ENCODE measurements at places on chromosomes 2 and 18.

GRCh38 chr2:47086571-47086970 is 68.5 kb downstream of the STPG4 start:
- DNase-seq = no peak

GRCh38 chr2:189581354-189582139 is 961 bp upstream of the SLC40A1 start:
- DNase-seq = no peak

DNA sequence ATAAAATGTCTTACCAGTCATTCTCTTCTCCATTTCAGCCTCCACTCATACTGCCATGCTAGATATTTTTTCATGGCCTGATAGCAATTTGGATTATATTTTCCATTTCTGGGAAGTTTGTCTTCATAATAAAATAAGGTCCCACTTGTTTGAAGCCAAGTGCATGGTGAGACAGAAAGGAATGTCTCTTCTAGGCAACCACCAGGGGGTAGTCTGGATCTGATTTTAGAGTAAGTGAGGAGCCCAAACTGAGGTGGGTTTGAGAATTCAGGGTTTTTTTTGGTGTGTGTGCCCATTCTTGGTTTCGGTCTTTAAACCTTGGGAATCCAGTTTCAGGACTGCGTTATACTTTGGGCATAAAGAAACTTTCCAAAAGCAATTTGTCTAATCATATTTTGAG is 315.5 kb downstream of the RPRM start:
- DNase-seq = no peak

GRCh38 chr18:11653521-11653920 is 35.5 kb upstream of the GNAL start:
- no peak for DNase-seq

DNA sequence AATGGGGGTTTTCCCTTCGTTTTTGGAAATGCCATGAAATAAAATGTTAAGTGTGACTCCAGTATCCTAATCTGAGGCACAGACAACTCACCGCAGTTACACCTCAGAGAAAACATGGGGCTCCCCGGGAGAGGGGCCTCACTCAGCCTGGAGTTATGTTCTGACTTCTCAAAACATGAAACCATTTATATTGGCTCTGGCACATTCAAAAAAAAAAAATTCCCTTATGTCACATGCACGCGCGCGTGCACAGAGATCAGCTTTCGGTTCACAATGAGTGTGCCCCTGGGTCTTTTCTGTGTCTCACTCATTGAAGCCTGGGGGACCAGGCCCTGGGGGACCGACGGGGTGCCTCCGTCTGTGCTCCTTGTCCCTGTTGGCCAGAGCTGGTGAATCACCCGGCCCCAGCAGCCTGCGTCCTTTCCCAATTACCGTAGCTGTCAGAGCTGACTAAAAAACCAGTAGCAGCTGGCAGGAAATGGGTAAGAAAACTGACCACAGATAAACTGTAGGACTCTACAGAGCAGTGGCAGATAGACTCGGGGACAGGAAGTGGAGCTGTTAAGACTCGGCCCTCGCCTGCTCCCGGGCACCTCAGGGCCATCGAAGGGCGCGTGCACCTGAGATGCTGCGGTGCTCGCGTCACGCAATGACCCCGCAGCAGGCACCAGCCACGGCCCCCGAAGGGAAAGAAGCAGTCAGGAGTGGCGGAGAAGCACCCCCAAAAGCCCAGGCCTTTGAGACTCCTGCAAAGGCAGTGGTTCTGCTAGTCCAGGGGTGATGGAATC is 138.3 kb upstream of the ID2 start:
- DNase-seq = peak; percentile 81

DNA sequence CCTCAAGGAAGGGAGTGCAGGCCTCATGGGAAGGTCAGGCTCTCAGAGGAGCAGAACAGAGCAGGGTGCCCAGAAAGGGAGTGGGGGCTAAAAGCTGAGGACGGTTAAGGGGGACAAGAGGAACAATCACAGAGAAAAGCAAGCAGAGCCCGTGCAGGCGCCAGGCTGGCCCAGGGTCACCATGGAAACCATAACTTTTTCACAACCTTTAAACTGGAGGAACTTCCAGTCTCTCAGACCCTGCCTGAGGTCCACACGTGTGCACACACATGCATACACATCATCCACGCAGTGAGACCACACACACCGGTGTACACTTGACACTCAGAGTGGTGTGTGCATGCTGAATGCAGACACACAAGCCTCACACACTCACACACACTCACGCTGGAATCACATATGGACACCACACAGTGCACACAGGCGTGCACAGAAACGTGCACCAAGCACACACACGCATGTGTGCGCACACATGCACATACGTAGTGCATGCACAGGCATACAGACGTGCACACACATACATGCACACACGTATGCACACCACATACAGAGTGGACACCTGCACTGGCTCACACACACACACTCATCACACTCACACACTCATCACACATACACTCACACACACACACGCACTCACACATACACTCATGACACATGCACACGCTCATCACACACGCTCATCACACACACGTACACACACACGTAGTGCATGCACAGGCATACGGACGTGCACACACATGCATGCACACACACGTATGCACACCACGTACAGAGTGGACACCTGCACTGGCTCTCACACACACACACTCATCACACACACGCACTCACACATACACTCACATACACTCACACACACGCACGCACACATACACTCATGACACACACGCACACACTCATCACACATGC is 37.2 kb upstream of the SNED1 start:
- no peak for DNase-seq

GRCh38 chr18:75391279-75392225 is 36.0 kb downstream of the SMIM21 start:
- DNase-seq = no peak

GRCh38 chr2:79994161-79994560 is 310.4 kb downstream of the LRRTM1 start:
- no peak for DNase-seq

GRCh38 chr2:200613692-200614091 is 27.9 kb downstream of the AOX1 start:
- no peak for DNase-seq

GRCh38 chr2:50026236-50026635 is 871.9 kb upstream of the FSHR start:
- no peak for DNase-seq

- DNase-seq = no peak
These were observed 129.8 kb downstream of the BCL2 start for GRCh38 chr18:63189817-63190216.

- no peak for DNase-seq
These were observed 370 bp downstream of the KLHL29 start for GRCh38 chr2:23385351-23385747.

- no peak for DNase-seq
These were observed 10.8 kb upstream of the BUB1 start for GRCh38 chr2:110688594-110689091.

- no peak for DNase-seq
These were observed 38.1 kb downstream of the CHN1 start for GRCh38 chr2:174967086-174967485.

- DNase-seq = no peak
These were observed 15.8 kb upstream of the IL1RL1 start for GRCh38 chr2:102295566-102295965.

GRCh38 chr18:49628119-49628518 is 66.3 kb downstream of the LIPG start:
- DNase-seq = no peak

- no peak for DNase-seq
These were observed 166.8 kb downstream of the ANKRD30B start for GRCh38 chr18:14914771-14915170.

DNA sequence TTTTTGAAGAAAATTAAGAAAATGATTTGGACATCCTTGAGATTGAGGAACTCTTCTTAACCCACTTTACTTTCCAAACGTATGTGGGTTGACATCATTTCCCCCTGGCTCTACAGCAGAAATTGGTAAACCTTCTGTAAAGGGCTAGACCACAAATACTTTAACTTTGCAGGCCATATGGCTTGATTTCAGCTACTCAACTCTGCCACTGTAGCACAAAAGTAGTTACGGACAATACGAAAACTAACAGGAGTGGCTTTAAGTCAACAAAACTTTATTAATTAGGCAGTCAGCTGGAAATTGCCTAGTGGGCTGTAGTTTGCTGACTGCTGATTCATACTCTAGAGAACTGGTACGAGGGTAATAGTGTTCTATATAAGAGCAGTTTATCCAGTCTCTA is 83.2 kb upstream of the DTNB start:
- DNase-seq = no peak
